Renal cortex interstitium (tissue), 15 donors: ENCODE measurements at places on chromosomes 12 and 14.

- DNase-seq, result no peak
These were observed 103.8 kb upstream of the HMGA2 start for GRCh38 chr12:65720136-65721130.

DNA sequence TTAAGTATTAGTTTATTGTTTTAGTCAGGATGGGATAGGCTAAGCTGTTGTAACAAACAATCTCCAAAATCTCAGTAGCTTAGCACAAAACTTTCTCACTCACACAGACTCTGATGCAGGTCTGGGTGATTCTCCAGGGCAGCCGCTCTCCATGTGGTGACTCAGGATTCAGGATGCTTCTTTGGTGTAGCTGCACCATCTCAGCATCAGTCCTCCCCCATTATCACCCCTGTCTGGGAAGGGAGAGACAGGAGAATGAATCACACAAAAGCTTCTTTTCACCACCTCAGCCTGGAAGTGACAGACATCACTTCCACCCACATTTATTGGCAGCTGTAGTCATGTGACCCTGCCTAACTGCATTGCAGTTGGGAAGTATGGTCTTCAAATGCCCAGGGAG, 142.3 kb downstream of the DICER1 start:
- DNase-seq, result no peak

DNA sequence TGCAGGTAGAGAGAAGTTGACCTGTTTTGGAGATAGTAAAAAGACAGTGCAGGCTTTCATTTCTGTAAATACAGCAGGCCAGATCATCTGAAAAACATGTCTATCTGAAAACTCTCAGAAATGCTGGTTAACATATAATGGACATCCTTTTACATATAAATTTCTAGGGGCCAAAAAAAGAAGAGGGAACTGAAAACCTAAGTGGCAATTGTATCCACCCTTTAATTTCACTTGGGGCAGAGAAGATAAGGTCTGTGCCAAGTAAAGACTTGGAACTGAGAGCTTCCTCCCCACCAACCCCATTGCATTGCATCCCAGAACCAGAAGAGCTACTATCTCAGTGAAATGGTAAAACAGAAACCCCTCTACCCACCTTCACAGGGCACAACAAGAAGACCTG, 141.0 kb downstream of the SRGAP1 start:
- no peak for DNase-seq

- no peak for DNase-seq
These were observed 244.2 kb upstream of the CRY1 start for GRCh38 chr12:107337346-107338095.

DNA sequence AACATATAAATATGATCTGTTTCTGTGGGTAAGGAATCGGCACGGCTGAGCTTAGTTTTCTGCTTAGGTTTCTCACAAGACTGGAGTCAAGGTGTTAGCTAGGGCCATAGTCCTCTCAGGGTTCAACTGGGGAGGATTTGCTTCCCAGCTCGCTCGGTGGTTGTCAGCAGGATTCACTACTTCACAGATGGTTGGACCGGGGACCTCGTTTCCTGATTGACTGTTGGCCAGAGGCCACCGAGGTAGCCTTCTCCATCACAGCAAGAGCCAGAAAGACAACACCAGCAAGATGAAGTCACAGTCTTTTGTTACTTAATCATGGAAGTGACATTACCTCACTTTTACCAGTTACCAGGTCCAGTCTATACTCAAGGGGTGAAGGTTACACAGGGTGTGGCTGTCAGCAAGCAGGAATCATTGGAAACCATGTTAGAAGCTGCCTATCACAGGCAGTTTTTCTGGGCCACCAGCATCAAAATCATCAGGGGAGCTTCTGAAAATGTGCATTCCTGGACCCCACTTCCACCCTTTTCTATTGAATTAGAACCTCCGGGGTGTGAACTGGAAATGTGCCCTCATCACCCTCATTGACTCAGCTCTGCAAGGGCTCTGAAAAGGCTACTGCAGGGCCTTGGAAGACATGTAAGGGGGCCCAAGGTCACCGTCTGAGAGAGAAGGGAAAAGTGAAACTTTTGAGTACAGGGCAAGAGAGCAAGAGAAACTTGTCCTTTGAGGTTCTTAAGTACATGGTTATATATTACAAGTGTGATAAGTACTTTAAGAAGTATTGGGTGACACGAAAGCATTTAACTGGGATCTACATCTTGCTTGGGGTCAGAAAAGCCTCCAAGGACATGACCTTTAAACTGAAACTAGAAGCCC, 10.9 kb downstream of the COPS7A start:
- no peak for DNase-seq

- DNase-seq, result no peak
These were observed 30.5 kb downstream of the DPF3 start for GRCh38 chr14:72863216-72864006.

GRCh38 chr14:63788011-63788933, 60.4 kb upstream of the SGPP1 start:
- peak; percentile 23 for DNase-seq

GRCh38 chr12:54024127-54024526, 4.1 kb upstream of the HOXC6 start:
- no peak for DNase-seq

DNA sequence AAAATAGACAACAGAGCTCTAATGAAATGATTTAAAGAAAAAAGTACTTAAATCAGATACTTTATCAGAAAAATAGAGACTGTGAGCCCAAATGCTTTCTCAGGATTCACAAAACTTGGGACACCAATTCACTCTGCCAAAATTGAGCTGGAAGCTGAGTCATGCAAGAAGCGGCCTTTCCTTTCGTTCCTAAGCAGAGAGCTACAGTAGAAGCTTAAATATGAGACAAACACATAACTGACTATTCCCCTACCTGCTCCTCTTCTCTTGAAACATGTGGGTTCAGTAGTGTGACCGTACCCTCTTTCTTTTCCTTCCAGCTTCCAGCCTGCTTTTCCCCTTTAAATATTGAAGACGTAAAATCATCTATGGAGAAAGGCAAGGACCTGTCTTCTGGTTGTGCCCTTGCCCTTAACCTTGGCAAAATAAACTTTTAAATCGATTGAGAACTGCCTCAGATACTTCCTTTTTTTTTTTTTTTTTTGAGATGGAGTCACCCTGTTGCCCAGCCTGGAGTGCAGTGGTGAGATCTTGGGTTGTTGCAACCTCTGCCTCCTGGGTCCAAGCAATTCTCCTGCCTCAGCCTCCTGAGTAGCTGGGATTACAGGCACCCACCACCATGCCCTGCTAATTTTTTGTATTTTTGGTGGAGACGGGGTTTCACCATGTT, 4.4 kb upstream of the SDS start:
- no peak for DNase-seq

GRCh38 chr14:36113341-36113740, 63.2 kb downstream of the PTCSC3 start:
- DNase-seq, result no peak

DNA sequence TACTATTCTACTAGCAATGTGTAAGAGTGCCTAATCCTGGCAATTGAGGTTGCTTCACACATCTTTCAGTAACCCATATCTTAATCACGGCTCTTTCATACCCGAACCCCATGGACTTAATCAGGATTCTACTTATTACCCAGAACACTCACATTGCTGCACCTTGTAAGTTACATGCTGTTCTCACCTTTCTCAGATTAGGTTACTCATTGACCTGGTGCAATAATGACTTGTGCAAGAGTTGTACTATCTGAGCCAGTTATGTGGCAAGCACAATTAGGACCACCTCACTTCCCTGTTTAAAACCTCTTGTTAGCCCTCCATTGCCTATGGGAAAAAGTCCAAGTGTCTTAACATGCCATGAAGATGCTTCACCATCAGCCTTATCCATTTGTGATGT, 306.7 kb upstream of the E2F7 start:
- DNase-seq, result no peak

GRCh38 chr12:67388331-67389138, 119.4 kb downstream of the CAND1 start:
- peak; percentile 36 for DNase-seq

- DNase-seq, result no peak
These were observed 33.8 kb upstream of the IRF2BPL start for GRCh38 chr14:77062261-77062660.

GRCh38 chr12:121295746-121296617, 527 bp downstream of the CAMKK2 start:
- DNase-seq, result no peak

- DNase-seq, result no peak
These were observed 61.0 kb upstream of the PTHLH start for GRCh38 chr12:28033538-28033915.

DNA sequence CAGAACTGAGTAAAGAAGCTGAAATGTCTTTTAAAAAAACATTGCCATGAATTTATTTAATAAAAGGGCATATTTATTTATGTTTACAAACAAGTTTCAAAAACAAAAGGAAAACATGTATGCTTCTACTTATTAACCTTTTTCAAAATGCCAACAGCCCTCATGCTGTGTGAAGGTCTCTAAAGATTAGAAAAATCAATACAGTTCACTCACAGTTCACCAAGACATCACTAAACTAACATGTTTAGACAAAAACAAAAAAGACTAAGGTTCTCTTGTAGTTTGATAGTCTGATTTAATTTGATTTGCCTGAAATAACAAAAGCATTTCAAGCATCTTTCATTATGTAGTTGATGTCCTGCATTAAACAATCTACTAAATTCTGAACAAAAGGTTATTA, 63.9 kb upstream of the POC1B start:
- DNase-seq, result no peak
